ENCODE measurements at places on chromosomes 13 and 19. TPM values are rescaled to one million over a fixed set of nuclear protein-coding genes. Genes with fewer than 3 reads are reported as not detected.

MAMSTR gene
- total RNA-seq: 8.0 TPM

POU2F2 gene
- total RNA-seq: 0.08 TPM

ZNF134 gene
- 18.6 TPM for total RNA-seq

PSG3 gene
- total RNA-seq: not detected

SHISA7 gene
- total RNA-seq: not detected

CD33 gene
- not detected for total RNA-seq

RXFP2 gene
- not detected for total RNA-seq

CGB1 gene
- total RNA-seq: not detected

MIA gene
- total RNA-seq: not detected

LILRB3 gene
- not detected for total RNA-seq

COX6B2 gene
- not detected for total RNA-seq

CNN2 gene
- 101 TPM for total RNA-seq

CERS1 gene
- 1.1 TPM for total RNA-seq

ZIC2 gene
- total RNA-seq: not detected

LRFN3 gene
- 9.3 TPM for total RNA-seq

CLEC4M gene
- total RNA-seq: not detected

STARD13 gene
- 7.8 TPM for total RNA-seq

EFNB2 gene
- 3.4 TPM for total RNA-seq

C19orf85 gene
- not detected for total RNA-seq

LRP3 gene
- total RNA-seq: 15.0 TPM

FBXL12 gene
- total RNA-seq: 27.8 TPM

MAST1 gene
- total RNA-seq: under 0.01 TPM

SLC7A10 gene
- not detected for total RNA-seq

OR10H1 gene
- not detected for total RNA-seq
